Neural crest cell (in vitro differentiated cells): ENCODE measurements at places on chromosomes 5 and 9.

GRCh38 chr5:175547842-175548241, 69.5 kb downstream of the SFXN1 start:
- DNase-seq: no peak
- peaks cover 25% of the 10 kb centered on the region for H3K4me1 ChIP-seq
- H3K36me3 ChIP-seq: no peaks in the 10 kb centered on the region
- peaks cover 3% of the 10 kb centered on the region for H3K27me3 ChIP-seq

- H3K4me3 ChIP-seq: no peak overlapping the region
- peaks cover 4% of the 10 kb centered on the region for H3K4me1 ChIP-seq
- peaks cover 3% of the 10 kb centered on the region for H3K27me3 ChIP-seq
- H3K36me3 ChIP-seq: no peaks in the 10 kb centered on the region
Measured at GRCh38 chr5:178241688-178242231, 9.2 kb upstream of the PHYKPL start.

DNA sequence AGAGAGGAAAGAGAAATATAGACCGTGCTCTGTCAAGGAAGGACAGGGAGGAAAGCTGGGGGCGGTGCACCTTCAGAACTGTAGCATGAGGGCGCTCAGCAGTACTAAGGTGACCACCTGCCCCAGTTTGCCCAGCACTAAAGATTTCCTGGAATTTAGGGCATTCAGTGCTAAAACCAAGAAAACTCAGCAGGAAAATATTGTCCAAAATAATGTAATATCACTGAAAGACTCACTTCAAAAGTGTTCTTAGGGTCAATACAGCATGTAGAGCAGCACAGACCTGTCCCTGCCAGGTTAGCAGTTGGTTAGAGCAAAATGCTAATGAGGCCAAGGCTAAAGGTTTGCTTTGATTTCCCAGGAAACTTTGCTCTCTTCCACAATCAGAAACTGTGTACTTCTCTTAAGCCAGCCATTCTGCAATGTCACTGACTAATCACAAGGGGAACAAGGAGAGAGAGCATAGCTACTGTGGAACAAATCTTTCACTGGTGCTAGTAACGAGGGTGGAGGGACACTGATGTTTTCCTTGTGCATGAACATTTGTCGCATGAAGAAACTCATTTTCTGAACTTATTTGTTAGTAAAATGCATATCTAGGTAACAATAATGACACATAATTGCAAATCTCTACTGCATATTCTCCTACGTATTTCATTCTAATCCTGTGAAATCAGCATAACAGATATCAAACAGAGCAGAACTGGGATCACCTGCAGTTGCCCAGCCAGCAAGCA, 53.0 kb upstream of the GRAMD2B start:
- no peak overlapping the region for H3K27ac ChIP-seq
- no peaks in the 10 kb centered on the region for H3K36me3 ChIP-seq
- H3K27me3 ChIP-seq: no peaks in the 10 kb centered on the region
- peaks cover 29% of the 10 kb centered on the region for H3K4me1 ChIP-seq
- no peak for DNase-seq
- H3K4me3 ChIP-seq: no peak overlapping the region

- no peak for DNase-seq
- H3K27ac ChIP-seq: no peak overlapping the region
- no peak overlapping the region for H3K4me3 ChIP-seq
- H3K36me3 ChIP-seq: no peaks in the 10 kb centered on the region
- H3K27me3 ChIP-seq: no peaks in the 10 kb centered on the region
- H3K4me1 ChIP-seq: peaks cover 7% of the 10 kb centered on the region
Measured at GRCh38 chr9:136297016-136297691, 6.7 kb downstream of the CCDC187 start.

GRCh38 chr9:69122549-69123141, 51.4 kb upstream of the TJP2 start:
- peaks cover 21% of the 10 kb centered on the region for H3K27me3 ChIP-seq
- peak overlapping the region; percentile 75 for H3K27ac ChIP-seq
- H3K36me3 ChIP-seq: peaks cover 3% of the 10 kb centered on the region

- no peaks in the 10 kb centered on the region for H3K36me3 ChIP-seq
- no peaks in the 10 kb centered on the region for H3K27me3 ChIP-seq
- DNase-seq: no peak
- no peaks in the 10 kb centered on the region for H3K4me1 ChIP-seq
Measured at GRCh38 chr5:76579166-76579937, 43.9 kb downstream of the F2RL2 start.

- H3K27me3 ChIP-seq: peaks cover 15% of the 10 kb centered on the region
- no peak overlapping the region for H3K27ac ChIP-seq
- H3K36me3 ChIP-seq: no peaks in the 10 kb centered on the region
- peaks cover 10% of the 10 kb centered on the region for H3K4me1 ChIP-seq
- H3K4me3 ChIP-seq: no peak overlapping the region
Measured at GRCh38 chr9:126496181-126496576, 117.5 kb upstream of the LMX1B start.

- H3K27ac ChIP-seq: no peak overlapping the region
- H3K27me3 ChIP-seq: no peaks in the 10 kb centered on the region
- no peak overlapping the region for H3K4me3 ChIP-seq
- H3K36me3 ChIP-seq: no peaks in the 10 kb centered on the region
Measured at GRCh38 chr9:84917366-84918070, 248.0 kb downstream of the NTRK2 start.

GRCh38 chr9:6006749-6007057, 8.7 kb downstream of the RANBP6 start:
- peaks cover 39% of the 10 kb centered on the region for H3K4me1 ChIP-seq
- H3K27me3 ChIP-seq: no peaks in the 10 kb centered on the region
- no peak for DNase-seq
- H3K27ac ChIP-seq: no peak overlapping the region
- H3K4me3 ChIP-seq: peak overlapping the region; percentile 99

DNA sequence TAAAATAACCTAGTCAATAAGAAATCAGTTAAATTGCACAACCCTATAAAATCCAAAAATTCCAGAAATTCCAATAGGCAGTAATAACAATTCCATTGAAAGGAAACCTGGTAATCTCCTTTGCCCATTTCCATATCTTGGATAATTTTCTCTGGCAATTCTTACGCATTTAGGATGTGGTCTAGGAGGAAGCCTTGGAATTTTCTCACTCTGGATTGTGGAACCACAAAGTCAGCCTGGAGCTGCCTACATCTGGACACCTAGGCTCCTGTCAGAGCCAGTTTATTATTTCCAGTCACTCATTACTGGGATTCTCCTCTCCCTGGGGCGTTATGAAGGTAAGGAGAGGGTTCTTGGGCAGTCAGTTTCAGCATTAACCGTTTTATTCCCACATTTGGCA, 40.3 kb upstream of the GNE start:
- H3K4me1 ChIP-seq: no peaks in the 10 kb centered on the region
- no peaks in the 10 kb centered on the region for H3K36me3 ChIP-seq
- no peaks in the 10 kb centered on the region for H3K27me3 ChIP-seq
- DNase-seq: no peak
- no peak overlapping the region for H3K4me3 ChIP-seq

GRCh38 chr5:131381777-131382176, 117.9 kb downstream of the CDC42SE2 start:
- no peak overlapping the region for H3K4me3 ChIP-seq
- H3K36me3 ChIP-seq: no peaks in the 10 kb centered on the region
- DNase-seq: no peak
- no peak overlapping the region for H3K27ac ChIP-seq

DNA sequence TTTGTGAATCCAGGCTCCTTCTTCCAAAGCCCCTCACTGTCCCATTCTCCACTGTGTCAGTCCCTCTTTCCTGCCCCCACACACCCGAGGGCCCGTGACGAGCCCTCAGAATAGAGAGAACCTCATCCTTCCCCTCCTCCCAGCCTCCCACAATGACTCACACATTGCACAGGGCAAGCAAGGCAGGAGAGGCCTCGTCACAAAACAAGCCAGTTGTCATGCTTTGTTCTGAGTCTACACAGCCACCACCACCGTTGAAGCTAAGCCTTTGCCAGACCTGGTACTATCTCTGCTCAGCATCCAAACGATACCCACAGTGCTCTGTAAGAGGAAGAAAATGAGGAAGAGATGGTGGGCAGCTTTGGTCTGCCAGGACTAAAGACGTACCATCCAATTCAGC, 142.2 kb upstream of the ZNF366 start:
- no peak overlapping the region for H3K4me3 ChIP-seq
- H3K36me3 ChIP-seq: no peaks in the 10 kb centered on the region
- peak overlapping the region; percentile 91 for H3K27ac ChIP-seq

GRCh38 chr5:18553269-18553668, 919.0 kb downstream of the TAF11L14 start:
- no peak overlapping the region for H3K27ac ChIP-seq
- no peaks in the 10 kb centered on the region for H3K4me1 ChIP-seq
- DNase-seq: no peak
- no peaks in the 10 kb centered on the region for H3K27me3 ChIP-seq
- no peak overlapping the region for H3K4me3 ChIP-seq

DNA sequence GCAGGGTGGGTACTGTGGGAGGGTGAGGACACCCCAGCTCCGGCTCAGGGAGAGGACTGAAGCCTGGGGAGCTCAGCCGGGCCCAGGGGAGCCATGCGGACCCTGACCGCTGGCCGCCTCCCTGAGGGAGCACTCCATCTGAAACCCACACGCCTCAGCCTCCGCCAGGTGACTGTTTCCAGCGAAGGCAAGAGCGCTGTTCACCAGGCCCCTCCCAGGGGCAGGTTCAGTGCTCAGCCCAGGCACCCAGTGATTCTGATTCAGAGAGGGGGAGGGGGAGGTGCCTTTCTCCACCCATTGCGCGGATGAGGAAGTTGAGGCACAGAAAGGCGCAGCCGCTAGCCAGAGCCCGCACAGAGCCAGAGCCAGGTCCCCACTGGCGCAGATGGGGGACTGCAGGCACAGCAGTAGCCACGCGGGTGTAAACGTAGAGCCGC, 27.0 kb downstream of the ADGRD2 start:
- no peak for DNase-seq
- H3K27me3 ChIP-seq: peaks cover 13% of the 10 kb centered on the region
- H3K4me3 ChIP-seq: no peak overlapping the region
- H3K27ac ChIP-seq: no peak overlapping the region
- peaks cover 19% of the 10 kb centered on the region for H3K4me1 ChIP-seq
- no peaks in the 10 kb centered on the region for H3K36me3 ChIP-seq

GRCh38 chr5:43042626-43043399, 2.7 kb upstream of the ANXA2R start:
- H3K4me3 ChIP-seq: peak overlapping the region; percentile 87
- peak overlapping the region; percentile 39 for H3K27ac ChIP-seq
- peaks cover 93% of the 10 kb centered on the region for H3K27me3 ChIP-seq
- no peaks in the 10 kb centered on the region for H3K36me3 ChIP-seq
